ENCODE measurements at places on chromosomes 1 and 21. TPM values are rescaled to one million over a fixed set of nuclear protein-coding genes. Genes with fewer than 3 reads are reported as not detected.
A peak's percentile ranks its signal among the peaks of the same experiment; 100 is the strongest.

- no peaks in the 10 kb centered on the region for H3K27me3 ChIP-seq
- peak overlapping the region; percentile 95 for H3K27ac ChIP-seq
These were observed 35.3 kb upstream of the COL6A2 start for GRCh38 chr21:46062471-46063211.

- no peaks in the 10 kb centered on the region for H3K27me3 ChIP-seq
- DNase-seq: no peak
- H3K4me1 ChIP-seq: no peaks in the 10 kb centered on the region
- H3K27ac ChIP-seq: no peak overlapping the region
- H3K36me3 ChIP-seq: no peaks in the 10 kb centered on the region
These were observed 51.6 kb downstream of the ETS2 start for GRCh38 chr21:38857152-38857825.

The DIRAS3 gene
- total RNA-seq: 14.4 TPM

The FCRL2 gene
- 0.66 TPM for total RNA-seq

DNA sequence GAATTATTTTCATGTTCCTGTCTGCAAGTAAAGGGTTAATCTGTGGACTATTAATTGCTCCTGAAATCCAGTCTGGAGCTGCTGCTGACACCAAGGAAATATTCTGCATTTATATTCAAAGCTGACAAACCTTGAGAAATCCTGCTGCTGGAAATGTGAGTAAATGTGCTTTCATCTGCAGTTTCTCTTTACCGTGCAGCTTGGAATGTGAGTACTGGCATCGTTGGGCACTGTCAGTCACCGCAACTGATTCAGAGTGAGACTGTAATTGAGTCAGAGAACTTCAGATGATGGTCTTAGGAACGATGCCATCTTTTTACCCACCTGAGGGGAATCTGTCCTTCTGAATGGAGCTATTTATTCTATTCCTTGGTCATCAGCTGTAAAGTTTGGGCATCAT is 420.6 kb downstream of the SIPA1L2 start:
- no peaks in the 10 kb centered on the region for H3K27me3 ChIP-seq
- H3K36me3 ChIP-seq: no peaks in the 10 kb centered on the region
- no peak overlapping the region for H3K27ac ChIP-seq
- no peak overlapping the region for H3K4me3 ChIP-seq
- no peaks in the 10 kb centered on the region for H3K4me1 ChIP-seq
- no peak for DNase-seq

GRCh38 chr1:208227366-208227765 is 16.8 kb downstream of the PLXNA2 start:
- H3K4me1 ChIP-seq: no peaks in the 10 kb centered on the region
- no peaks in the 10 kb centered on the region for H3K36me3 ChIP-seq
- no peak overlapping the region for H3K4me3 ChIP-seq
- no peaks in the 10 kb centered on the region for H3K27me3 ChIP-seq
